ENCODE measurements at places on chromosomes 1 and 21. TPM values are rescaled to one million over a fixed set of nuclear protein-coding genes. Genes with fewer than 3 reads are reported as not detected.

GRCh38 chr1:231628207-231628876 lies 1.8 kb downstream of the DISC1 start:
- no peaks in the 10 kb centered on the region for H3K36me3 ChIP-seq
- peaks cover 33% of the 10 kb centered on the region for H3K27me3 ChIP-seq
- H3K27ac ChIP-seq = no peak overlapping the region
- H3K4me1 ChIP-seq = peaks cover 13% of the 10 kb centered on the region
- H3K4me3 ChIP-seq = no peak overlapping the region

DNA sequence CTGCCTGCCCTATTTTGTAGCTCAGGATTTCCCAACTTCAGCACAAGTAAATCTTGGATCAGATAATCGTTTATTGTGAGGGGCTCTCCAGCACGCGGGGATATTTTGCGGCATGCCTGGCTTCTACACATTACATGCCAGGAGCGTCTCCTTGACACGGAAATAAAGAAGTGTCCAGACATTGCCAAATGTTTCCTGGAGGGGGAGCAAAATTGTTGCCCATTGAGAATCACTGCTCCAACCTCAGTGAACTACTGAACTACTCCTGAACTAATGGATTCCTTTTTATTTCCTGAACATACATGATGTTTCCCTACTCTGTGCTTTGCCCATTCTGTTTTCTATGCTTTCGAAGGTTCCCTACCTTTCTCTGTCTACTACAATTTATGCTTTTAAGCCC lies 1359.1 kb upstream of the ADGRL2 start:
- H3K27me3 ChIP-seq = no peaks in the 10 kb centered on the region
- DNase-seq = peak; percentile 17
- no peak overlapping the region for H3K27ac ChIP-seq
- no peak overlapping the region for H3K4me3 ChIP-seq
- peaks cover 4% of the 10 kb centered on the region for H3K4me1 ChIP-seq

DNA sequence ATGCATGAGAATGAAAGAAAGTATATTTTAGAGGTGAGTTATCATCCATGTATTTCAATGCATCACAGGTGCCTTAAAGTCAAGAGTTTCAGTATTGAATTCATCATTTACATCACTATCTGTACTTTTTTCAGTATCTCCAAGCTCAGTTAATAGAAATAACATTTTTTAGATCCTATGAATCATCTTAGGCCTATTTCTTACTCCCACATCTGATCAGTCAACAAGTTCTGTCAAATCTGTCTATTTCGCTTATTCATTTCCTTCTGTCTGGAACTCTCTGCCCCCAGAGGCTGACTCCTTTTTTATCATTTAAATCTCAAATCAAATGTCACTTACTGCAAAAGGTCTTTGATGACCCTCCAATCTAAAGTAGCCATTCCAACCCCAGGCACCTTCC lies 295.2 kb downstream of the LRRC7 start:
- no peak for DNase-seq
- H3K27ac ChIP-seq = no peak overlapping the region
- no peaks in the 10 kb centered on the region for H3K36me3 ChIP-seq
- no peak overlapping the region for H3K4me3 ChIP-seq
- H3K4me1 ChIP-seq = no peaks in the 10 kb centered on the region

- no peak overlapping the region for H3K4me3 ChIP-seq
- H3K27me3 ChIP-seq = no peaks in the 10 kb centered on the region
- peaks cover 2% of the 10 kb centered on the region for H3K4me1 ChIP-seq
- no peak overlapping the region for H3K27ac ChIP-seq
Measured at GRCh38 chr1:101003012-101003650, 22.5 kb downstream of the DPH5 start.

DNA sequence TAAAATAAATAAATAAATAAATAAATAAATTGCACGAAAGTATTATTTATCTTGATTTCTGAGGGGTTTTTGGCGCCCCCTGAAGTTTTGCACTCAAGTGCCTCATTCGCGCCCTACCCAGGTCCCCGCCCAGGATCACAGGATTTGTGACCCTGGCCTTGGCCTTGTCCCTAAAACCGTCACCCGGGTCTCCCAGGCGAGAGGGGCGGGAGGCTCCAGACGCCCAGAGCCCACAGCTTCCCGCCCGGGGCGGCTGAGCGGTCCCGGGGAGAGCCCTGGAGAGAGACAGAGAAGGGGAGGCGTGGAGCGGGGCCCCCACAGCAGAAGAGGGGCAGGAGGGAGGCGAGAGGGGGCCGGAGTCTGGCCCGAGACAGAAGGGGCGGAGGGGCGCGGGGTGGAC lies 91.8 kb upstream of the CASZ1 start:
- peak; percentile 75 for DNase-seq
- H3K27me3 ChIP-seq = peaks cover 30% of the 10 kb centered on the region
- no peak overlapping the region for H3K27ac ChIP-seq
- H3K4me1 ChIP-seq = peaks cover 17% of the 10 kb centered on the region
- H3K4me3 ChIP-seq = peak overlapping the region; percentile 70

- no peak overlapping the region for H3K27ac ChIP-seq
- H3K4me3 ChIP-seq = no peak overlapping the region
- DNase-seq = no peak
- peaks cover 18% of the 10 kb centered on the region for H3K27me3 ChIP-seq
- no peaks in the 10 kb centered on the region for H3K36me3 ChIP-seq
- no peaks in the 10 kb centered on the region for H3K4me1 ChIP-seq
Measured at GRCh38 chr1:156632355-156632754, 9.6 kb upstream of the BCAN start.

- no peaks in the 10 kb centered on the region for H3K27me3 ChIP-seq
- DNase-seq = no peak
- H3K4me3 ChIP-seq = no peak overlapping the region
Measured at GRCh38 chr1:77582905-77583304, 99.6 kb downstream of the ZZZ3 start.

DNA sequence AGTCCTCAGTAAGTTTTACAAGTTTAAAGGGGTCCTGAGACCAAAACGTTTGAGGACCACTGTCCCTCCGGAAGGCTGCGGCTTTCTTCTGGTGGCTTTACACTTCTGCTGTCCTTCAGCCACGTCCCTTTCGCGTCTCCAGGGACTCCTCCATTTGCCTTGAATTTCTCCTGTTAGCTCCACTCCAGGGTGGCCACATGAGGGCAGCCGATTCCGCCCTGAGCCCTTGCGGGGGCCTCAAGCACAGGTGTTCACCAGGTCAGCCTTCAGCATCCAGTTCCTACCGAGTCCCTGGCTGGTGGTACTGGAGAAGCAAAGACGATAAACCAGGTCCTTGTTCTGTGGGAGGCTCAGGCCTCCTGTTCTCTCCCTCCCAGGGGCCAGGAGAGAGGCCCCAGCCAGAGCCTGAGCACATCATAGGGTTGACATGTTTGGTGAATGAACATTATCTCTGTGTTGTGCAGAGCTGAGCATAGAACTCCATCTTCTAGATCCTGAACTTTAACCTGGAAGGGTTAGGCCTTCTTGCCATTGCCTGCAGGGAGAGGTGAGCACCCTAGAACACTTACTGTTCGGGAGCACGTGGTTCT lies 27.4 kb upstream of the COQ8A start:
- no peak overlapping the region for H3K27ac ChIP-seq
- no peak overlapping the region for H3K4me3 ChIP-seq
- H3K4me1 ChIP-seq = no peaks in the 10 kb centered on the region
- peaks cover 5% of the 10 kb centered on the region for H3K36me3 ChIP-seq

- H3K36me3 ChIP-seq = no peaks in the 10 kb centered on the region
- no peaks in the 10 kb centered on the region for H3K27me3 ChIP-seq
- H3K4me1 ChIP-seq = peaks cover 9% of the 10 kb centered on the region
- peak overlapping the region; percentile 80 for H3K4me3 ChIP-seq
- DNase-seq = peak; percentile 27
Measured at GRCh38 chr1:218284377-218284916, 646 bp upstream of the RRP15 start.

Gene MPL
- not detected for total RNA-seq

Gene ALPL
- total RNA-seq = 187 TPM

Gene PHLDA3
- 111 TPM for total RNA-seq

Gene CCDC185
- 0.56 TPM for total RNA-seq

Gene CD48
- 0.45 TPM for total RNA-seq

Gene SLAMF7
- total RNA-seq = not detected
